ENCODE measurements at places on chromosomes 16 and 17. TPM values are rescaled to one million over a fixed set of nuclear protein-coding genes. Genes with fewer than 3 reads are reported as not detected.

DNA sequence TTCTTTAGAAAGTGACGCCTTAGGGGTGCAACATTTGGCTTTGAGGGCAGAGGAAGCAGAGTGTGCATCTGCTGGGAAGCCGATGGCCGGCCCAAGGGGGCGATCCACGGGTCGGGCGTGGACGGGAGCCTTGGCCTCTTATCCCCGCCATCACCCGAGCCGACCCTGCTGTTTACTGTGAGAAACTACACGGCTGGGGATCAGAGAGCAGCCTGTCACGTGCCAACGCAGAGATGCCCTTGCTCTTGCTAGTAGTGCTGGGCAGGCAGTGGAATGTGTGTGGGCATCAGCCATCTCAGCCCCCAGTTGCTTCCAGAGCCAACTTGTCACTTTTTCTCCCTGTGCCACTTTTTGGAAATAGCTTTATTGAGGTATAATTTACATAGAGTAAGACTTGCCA lies 26.7 kb upstream of the ITGB4 start:
- DNase-seq, result no peak

GRCh38 chr16:25172831-25173230 lies 43.9 kb upstream of the AQP8 start:
- DNase-seq, result no peak

DNA sequence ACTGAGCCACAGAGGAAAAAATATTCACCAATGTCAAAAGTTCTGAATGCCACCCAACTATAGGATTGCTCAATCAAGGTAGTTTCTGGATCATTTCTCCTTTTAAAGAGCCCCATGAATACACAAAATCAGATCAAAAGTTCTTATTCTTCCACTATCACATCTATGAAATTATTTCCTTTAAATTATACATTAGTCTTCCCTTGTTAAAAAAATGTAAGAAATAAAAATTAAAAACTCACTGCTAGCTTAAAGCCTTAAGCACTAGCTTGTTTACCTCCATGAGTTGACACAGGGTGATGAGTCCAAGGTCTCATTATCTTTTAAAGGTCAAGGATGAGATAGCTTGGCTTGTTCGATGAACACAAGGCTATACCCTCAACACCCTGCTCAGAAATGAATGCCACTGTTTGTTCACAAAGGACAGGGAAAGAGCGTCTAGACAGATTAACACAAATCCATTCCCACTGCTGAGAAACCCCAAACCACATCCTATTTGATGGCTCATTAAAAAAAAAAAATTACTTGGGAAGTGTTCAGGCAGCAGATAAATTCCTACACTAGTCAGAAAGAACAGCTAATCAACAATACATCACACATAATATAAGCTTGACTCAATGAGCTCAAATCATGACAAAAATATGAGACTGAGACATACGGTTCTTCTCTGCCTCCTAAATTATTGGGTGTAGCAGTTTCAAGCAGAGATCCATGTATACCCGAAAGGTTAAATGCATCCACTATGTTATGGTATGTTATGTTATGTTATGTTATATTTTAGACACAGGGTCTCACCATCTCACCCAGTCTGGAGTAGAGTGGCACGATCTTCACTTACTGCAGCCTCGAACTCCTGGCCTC lies 118.9 kb downstream of the PARN start:
- no peak for DNase-seq

DNA sequence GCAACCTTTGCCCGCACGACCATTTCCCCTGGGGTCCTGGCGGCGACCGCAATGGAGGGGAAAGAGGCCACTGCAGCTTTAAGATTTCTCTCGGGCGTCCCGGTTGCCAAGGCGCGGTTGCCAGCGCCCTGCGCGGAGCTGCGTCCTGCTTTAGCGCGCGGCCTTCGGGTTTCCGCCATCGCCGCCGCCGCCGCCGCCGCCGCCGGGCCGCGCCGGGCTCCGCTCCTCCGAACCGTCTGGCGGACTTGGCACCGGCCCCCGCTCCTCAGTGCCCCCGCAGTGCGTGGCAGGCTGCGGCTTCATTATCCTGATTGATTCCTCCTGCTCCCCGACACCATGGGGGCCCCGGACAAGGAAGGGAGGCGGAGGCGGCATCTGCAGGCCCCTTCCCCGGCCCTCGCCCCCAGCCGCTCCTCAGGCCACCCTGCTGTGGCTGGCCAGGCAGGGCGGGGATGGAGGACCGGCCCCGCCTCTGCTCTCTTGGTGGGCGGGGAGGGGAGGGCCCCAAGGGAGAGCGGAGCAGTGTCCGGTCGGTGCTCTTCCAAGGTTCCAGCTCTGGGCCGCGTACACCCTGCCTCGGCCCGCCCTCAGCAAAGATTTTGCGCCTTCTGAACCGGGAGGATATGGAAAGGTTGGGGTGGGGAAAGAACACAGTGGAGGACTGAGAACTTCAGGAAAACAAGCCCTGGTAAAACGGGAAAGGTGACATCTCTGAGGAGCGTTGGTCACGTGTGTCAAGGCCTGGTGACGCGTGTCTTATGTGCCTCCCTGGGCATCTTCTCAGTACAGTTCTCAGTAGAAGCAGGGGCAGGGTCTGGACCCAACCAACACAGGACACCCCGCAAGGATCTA lies 34.0 kb downstream of the NEUROD2 start:
- no peak for DNase-seq

DNA sequence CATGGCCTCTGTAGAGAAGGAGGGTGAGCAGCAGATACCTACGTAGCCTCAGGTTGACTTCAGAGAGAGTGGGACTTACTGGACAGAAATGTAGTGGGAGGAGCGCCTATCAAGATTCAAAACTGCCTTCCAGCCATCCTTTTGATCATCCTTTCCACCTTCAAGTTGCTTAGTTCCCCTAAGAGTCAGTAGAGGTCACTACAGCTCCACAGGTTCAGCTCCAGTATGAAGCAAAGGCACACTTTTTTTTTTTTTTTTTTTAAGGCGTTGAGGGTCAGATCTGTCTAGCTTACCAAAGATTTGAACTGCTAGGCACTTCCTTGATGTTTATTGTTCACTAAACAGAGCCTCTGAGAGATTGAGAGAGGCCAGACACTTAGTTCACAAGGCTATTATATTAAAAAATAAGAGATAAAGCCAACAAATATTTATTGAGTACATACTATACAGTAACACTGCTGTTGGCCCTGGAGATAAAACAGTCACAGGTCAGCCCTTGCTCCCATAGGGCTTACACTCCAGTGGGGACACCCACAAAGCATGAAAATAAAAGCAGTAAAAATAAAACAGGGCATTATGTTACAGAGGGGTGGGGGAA lies 3.1 kb downstream of the RNF227 start:
- DNase-seq, result peak; percentile 89

GRCh38 chr17:58279736-58280479 lies 827 bp downstream of the MPO start:
- no peak for DNase-seq

The TBC1D3E gene
- not detected for total RNA-seq

- no peak for DNase-seq
Observed at GRCh38 chr17:46831573-46832330, 13.3 kb upstream of the WNT3 start.

The ACSM5 gene
- total RNA-seq, result not detected

DNA sequence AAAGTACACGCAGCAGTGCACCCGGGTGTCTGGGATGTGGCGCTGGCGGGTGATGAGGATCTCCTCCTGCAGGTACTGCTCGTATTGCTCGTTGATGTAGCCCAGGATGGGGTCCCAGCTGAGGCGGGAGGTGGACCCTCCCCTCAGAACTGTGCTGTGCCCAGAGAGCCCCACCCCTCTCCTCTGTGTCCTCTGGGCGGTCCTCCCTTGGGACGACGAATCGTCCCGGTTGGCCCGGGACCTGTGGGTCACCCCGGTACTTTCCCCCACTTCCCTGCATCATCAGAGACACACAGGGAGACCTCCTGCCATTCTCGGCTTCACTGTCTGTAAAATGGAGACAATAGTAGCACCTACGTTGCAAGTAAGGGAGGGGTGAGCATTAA lies 4.2 kb downstream of the SEPTIN12 start:
- DNase-seq, result no peak

DNA sequence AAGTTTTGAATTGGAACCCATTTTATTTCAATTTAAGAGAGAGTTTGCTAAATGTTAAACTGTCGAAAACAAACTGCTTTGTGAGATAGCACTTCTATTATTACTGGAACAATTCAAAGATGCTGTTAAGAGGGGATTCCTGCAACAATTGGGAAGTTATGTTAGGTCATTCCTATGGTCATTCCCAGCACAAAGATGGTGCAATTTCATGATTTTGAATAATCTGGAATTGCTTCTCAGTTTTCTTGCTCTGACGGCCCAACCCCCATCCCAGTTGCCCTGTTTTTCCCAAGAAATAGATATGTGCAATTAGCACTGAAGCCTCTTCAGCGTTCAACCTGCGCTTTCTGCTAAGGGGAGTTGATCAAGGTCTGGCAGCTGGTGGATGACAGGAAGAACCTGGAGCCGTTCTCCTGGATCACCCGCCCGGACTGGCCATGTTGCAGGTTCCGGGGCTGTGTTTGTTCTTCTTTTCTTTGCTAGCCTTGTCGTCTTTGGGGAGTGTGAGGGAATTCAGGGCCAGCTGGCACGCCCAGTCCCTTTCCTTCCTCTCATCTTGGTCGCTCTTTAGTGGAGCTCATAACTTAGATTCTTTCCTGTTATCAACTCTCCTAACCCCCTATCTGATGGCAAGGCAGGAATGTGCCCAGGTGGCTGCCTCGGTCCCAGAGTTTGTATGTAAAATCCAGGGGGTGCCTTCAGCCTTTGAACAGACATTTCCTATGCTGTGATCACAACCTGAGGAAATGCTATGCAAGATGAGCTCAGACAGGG lies 29.0 kb upstream of the IRF8 start:
- DNase-seq, result no peak

The AHSP gene
- not detected for total RNA-seq

- peak; percentile 91 for DNase-seq
Observed at GRCh38 chr17:8073627-8074484, 13.7 kb downstream of the ALOX12B start.

DNA sequence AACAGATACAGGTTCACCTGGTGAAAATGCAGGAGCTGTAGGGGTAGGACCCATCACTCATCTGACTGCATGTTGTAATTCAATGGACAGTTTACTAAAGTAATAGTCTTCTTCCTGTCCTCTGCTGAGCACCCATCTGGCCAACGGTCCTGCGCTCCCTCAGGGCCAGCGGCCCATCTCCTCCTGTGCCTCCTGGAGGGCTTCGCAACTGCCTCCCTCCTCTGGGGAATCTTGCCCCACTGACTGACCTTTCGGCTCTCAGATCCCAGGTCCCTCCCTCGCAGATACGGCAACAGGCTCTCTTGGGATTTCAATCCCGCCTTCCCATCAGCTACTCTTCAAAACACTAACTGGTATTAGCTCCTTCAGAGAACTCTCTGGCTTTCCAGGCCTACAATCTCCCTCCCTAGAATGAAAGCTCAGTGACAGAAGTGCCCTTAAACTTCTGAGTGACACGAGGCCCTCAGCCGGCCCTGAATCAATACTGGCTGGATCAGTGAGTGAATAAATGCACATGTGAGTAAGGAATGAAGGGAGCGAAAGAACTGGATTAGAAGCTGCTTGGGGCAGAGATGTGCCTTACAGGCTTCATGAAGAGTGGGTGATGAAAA lies 1.3 kb downstream of the PEMT start:
- DNase-seq, result no peak

- DNase-seq, result no peak
Observed at GRCh38 chr17:42167807-42168206, 13.0 kb upstream of the RAB5C start.

The TRIM65 gene
- total RNA-seq, result 13.6 TPM

The TMEM256 gene
- 27.1 TPM for total RNA-seq

The DNAH9 gene
- not detected for total RNA-seq

GRCh38 chr17:73163043-73163442 lies 1.8 kb upstream of the SSTR2 start:
- no peak for DNase-seq

DNA sequence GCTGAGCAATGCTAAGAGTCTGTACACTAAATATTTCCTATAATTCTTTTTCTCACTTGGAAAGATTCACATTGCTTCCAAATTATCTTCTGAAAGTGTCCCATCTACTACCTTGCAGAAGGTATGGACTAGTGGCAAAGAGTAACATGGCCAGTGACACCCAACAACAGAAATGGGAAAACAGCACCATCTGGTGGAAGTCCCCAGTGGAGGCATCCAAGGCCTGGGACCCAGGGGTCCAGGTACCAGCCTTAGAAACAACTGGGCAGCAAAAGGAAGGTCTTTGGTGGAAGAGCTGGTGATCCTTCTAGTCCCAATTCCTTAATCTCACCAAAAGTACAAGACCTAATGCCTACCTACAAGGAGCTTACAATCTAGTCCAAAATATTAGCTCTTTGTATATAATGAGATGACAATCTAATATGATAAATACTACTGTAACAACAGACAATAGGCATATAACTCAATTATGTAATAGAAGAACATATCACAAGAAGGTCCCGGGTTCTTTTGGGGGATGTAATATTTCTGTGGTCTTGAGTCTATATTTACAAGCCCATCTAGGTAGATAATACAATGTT lies 55.3 kb downstream of the SKAP1 start:
- peak; percentile 20 for DNase-seq

- no peak for DNase-seq
Observed at GRCh38 chr17:75574404-75575036, 13.1 kb upstream of the MYO15B start.

DNA sequence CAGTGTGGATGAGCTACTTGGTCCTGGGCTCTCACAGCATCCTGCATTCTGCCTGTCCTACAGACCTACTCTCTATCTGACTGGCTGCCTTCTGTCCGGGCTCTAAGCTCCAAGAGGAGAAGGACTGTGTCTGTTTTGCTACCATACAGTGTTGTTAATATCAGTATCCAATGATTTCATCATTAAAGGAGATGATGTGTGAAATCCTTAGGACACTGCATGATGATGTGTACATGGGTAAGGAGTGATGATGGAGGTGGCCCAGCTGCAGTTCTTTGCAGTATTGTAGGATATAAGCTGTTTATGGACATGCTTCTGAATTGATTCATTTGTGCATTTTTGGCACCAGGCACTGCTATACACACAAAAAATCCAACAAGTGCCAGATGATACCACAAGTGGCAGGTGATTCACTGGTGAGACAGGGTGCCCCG lies 536.9 kb upstream of the CDH11 start:
- DNase-seq, result no peak

The TBC1D3C gene
- total RNA-seq, result not detected

DNA sequence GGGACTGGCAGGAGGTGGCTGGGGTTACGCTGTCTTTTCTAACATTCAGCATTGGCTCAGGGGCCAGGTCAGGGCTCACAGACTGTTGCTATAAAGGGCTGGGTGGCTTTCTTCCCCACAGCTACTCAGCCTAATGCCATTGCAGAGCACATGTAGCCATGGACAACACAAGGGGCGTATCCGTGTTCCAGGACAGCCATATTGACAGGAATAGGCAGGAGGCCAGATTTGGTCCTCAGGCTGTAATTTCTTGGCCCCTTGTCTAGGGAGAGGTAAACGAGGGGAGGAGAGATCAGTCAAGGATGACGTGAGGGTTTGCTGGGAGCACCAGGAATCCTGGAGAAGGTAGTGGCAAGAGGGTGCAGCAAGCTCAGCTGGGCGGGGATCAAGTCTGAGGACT lies 21.2 kb upstream of the MYO15B start:
- no peak for DNase-seq

GRCh38 chr17:82794781-82795482 lies 43.1 kb downstream of the TBCD start:
- no peak for DNase-seq

- no peak for DNase-seq
Observed at GRCh38 chr16:316741-317464, 33.9 kb downstream of the PDIA2 start.

- DNase-seq, result no peak
Observed at GRCh38 chr17:58516644-58517377, 2.4 kb upstream of the MTMR4 start.

The SLC35G6 gene
- total RNA-seq, result not detected
